CD4-positive, alpha-beta T cell treated with Interleukin-4 for 4 hours (primary cell): ENCODE measurements at places on chromosomes 13 and 19.

GRCh38 chr19:16367261-16367683 is 42.6 kb downstream of the KLF2 start:
- DNase-seq: peak; percentile 89

GRCh38 chr13:93425411-93425810 is 198.8 kb downstream of the GPC6 start:
- no peak for DNase-seq

DNA sequence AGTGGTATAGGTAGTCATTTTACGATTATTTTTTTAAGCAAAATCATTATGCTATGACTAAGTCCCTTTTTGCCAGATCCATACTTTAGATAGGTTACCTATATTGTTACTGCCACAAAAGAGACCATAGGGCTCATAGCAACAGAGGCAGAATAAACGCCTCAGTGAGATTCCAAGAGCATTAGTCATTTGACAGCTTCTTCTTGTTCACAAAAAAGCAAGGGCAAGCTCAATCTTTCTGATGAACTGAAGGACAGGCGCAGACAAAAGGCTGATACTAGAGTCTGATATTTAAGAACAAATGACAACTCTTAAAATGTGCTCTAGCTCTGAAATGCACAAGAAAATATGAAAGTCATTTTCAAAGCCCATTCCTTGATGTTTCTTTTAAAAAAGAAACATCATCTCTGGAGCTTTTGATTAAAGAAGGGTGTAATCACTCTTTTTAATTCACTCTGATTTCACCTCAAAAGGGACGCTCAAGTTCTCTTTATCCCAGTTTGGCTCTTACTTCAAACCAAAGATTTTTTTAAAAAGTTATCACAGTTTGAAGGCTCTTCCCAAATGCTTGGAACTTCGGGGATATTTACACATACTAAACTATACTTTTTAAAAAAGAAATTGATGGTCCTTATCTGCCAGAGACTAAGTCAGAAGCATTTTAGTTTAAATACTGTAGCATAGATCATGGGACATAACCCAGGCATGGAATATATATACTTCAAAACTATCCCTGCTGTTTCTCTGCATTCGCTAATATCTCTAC is 187.2 kb downstream of the EFNB2 start:
- DNase-seq: no peak

DNA sequence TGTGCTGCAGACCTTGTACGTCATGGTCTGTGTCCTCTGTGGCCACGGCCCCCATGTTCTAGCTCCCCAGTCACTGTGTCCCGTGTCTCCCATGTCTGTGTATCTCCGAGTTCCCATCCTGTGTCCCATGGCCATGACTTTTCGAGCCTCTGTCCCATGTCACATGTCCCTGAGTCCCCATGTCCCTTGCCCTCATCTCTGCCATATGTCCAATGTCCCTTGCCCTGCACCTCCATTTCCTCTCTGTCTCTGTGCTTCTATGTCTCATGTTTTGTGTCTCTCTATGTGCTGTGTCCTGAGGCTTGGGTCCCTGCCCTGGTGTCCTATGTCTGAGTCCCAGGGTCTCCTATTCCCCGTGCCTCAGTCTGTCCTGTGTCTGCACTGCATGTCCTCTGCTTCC is 2.0 kb downstream of the ATP4A start:
- no peak for DNase-seq

DNA sequence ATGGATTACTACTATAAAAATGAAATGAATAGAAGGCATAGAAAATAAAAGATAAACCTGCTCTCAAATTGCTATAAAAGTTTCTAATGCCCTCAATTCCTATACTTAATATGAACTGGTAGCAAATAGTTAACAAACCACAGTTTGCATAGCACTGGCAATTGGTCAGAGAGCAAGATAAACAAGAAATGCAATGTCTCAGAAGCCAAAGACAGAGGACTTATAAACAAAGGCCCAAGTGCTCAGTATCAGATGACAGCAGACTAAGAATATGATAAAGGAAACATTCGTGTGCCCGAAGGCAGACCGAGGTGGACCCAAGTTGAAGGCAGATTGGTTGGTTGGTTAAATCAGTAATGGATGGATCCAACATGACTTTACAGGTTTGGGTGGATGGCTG is 50.6 kb downstream of the IPO5 start:
- no peak for DNase-seq

DNA sequence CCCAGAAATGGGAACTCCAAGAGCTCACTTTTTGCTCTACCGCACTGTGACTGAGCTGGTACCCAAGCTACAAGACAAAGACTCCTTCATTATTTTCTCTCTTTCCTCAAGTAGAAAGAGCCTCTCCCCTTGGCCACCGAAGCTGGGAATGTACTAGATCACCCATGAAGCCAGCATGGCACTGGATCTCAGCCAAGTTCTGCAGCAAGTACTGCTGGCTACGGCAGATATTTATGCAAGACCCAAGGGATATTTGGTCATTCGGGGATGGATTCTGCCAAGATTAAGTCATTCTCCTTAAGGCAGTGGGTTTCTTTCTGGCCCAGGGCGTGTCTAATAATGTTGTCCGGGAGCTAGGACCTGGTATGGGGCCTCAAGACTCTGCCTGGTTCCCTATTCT is 633.5 kb downstream of the SLITRK1 start:
- no peak for DNase-seq

- no peak for DNase-seq
Observed at GRCh38 chr13:91123456-91124127, 223.9 kb upstream of the MIR17HG start.

GRCh38 chr13:30319130-30319529 is 11.8 kb upstream of the KATNAL1 start:
- no peak for DNase-seq

DNA sequence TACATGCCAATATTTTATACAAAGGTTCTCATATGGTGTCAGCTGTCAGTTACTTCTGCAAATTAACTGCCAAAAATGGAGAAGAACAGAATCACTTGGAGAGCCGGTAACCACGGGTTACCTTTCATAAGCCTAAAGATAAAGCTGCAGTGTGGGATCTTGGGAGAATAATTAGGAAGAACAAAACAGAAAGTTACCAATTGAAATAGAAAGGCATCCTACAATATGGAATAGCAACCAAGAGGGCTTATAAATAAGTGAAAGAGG is 74.2 kb downstream of the TSHZ3 start:
- DNase-seq: no peak

DNA sequence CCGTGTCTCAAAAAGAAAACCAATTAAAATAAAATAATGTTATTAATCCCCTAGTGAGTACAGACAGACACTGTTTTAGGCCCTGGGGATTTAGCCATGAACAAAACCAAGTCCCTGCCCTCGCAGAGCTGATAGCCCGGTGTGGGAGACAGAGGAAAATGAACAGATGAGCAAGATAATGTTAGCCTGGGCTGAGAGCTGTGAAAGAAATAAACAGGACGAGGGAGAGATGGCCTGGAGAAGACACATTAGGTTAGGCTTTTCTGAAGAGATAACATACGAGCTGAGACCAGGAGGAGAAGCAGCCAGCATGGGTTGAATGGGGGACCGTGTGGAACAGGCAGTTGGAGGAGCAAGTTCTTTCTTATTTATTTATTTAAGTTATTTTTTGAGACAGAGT is 9.0 kb downstream of the RELB start:
- no peak for DNase-seq

DNA sequence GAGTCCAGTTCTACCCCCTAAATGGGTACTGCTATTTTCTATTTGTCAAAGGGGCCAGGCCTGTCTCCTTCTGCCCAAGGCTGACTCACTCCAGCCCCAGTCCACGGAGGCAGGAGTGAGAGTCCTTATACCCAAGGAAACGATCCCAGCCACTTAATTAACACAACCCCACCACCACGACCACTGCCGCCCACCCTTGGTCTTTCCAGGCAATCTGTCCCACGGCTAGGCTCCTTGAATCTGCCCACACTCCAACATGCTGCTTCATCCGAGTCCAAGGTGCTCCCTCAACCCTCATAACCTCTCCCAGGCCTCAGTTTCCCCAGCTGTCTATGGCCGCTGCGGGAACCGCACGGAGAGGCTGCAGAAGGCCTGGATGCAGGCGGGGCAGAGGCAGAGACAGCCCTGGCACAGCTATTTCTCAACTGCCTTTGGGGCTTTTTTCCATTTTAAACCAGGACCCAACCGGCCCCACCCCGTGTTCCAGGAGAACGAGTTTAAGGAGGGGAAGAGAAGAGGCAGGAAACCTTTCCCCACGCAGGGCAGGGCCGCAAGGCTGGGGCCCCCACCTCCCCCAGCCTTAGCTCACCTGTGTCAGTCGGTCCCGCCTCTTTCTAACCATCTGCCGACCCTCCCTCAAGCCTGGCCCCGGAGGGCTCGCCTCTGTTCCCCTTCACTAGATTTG is 746 bp downstream of the RAB3D start:
- no peak for DNase-seq

GRCh38 chr19:51468545-51468920 is 9.8 kb upstream of the CEACAM18 start:
- no peak for DNase-seq

- DNase-seq: peak; percentile 23
Observed at GRCh38 chr13:99655351-99656091, 154.2 kb downstream of the TM9SF2 start.

GRCh38 chr13:74574964-74575728 is 440.9 kb upstream of the KLF12 start:
- no peak for DNase-seq

DNA sequence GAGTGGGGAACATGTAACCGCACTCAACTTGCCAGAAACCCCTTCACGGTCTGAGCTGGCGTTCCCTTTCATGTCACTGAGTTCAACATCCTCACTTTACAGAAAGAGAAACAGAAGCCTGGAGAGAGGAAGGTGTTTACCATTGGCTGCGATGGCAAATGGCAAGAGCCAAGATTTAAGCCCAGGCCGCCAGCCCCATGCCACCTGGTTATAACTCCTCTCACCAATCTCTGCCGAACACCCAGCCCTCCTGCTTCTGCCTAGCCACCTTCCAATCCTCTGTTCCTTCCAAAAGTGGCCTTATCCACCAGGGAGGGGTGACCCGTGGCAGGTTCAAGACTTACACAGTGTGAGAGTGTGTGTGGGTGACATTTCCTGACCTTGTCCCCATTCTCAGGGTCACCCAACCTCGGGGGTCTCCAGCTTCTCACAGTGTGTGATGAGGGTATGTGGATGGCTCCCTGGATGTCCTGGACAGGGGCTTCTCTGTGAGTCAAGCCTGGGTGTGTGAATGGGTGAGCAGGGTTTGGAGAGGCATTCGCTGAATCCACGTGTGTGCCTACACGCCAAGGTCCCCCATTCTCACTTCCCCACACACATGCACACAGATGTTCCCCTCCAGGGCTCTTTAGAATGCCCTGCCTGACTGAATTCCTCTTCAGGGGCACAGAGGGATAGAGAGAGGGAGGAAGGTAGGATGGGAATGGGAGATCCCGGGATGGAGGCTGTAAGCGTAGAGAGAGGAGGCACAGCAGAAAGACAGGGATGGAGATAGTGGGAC is 1.2 kb downstream of the CADM4 start:
- no peak for DNase-seq

- DNase-seq: no peak
Observed at GRCh38 chr19:455851-456546, 4.8 kb downstream of the SHC2 start.

DNA sequence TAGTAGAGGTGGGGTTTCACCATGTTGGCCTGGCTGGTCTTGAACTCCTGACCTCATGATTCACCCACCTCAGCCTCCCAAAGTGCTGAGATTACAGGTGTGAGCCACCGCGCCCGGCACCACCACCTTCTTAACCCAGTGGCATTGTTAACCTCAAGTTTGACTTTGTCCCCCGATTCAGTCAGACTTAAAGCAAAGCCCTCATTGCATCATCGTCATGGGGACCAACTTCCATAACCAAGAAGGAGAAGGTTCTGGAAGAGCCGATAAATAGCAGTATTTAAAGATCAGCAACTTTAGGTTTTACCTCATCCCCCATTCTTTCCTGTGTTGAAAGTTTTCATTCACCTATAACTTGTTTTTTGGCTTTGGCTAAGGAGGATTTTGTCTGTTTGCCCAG is 6.7 kb upstream of the INAFM1 start:
- DNase-seq: no peak

DNA sequence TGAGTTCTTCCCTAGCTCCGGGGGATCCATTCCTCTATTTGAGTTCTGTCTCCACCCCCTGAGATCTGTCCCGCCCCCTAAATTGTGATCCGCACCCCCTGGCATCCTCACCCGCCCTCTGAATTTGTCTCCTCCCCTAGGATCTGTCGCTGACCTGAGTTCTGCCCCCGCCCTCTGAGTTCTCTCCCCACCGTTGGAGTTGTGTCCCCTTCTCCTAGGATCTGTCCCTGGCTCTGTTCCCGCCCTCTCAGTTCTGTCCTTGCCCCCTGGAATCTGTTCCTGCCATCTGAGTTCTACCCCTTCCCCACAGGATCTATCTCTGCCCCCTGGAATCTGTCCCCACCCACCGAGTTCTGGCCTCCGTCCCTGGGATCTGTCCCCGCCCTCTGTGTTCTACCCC is 1.0 kb upstream of the SLC17A7 start:
- no peak for DNase-seq

DNA sequence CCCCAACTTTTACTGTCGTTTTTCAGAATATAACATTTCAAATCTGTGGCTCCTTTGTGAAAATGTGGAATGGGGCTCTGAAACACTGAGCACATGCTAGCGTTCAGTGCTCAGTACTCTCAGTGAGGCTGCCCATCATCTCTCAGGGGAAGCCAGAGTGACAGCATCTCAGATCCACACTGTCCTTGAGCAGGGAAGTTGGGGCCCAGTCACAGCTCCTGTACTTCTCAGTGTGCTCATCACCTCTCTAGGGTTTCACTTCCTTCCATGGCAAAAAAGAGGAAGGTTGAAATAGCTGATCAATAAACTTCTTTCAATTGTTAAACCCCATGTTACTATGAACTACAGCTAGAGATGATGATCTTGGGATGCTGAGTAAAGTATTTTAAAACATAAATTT is 565.9 kb upstream of the SPRY2 start:
- DNase-seq: no peak

DNA sequence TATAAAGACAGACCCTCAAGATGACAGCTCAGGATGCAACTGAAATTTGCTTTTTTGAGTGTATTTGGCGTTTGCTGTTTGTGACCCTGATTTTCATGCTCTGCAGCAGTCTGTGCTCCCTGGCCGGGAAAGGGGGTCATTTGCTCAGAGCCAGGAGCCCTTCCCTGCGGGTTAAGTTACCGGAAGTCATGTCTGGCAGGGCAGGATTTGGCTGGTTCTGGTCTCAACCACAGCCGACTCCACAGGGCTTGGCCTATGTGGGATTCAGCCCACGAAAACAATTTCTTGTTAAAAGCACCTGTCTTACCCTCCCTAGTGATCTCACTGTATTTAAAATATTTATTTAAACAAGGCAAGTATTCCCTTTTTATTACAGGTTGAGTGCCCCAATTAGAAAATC is 22.6 kb downstream of the MCF2L start:
- DNase-seq: no peak
